ENCODE measurements at places on chromosomes 13 and 19.

DNA sequence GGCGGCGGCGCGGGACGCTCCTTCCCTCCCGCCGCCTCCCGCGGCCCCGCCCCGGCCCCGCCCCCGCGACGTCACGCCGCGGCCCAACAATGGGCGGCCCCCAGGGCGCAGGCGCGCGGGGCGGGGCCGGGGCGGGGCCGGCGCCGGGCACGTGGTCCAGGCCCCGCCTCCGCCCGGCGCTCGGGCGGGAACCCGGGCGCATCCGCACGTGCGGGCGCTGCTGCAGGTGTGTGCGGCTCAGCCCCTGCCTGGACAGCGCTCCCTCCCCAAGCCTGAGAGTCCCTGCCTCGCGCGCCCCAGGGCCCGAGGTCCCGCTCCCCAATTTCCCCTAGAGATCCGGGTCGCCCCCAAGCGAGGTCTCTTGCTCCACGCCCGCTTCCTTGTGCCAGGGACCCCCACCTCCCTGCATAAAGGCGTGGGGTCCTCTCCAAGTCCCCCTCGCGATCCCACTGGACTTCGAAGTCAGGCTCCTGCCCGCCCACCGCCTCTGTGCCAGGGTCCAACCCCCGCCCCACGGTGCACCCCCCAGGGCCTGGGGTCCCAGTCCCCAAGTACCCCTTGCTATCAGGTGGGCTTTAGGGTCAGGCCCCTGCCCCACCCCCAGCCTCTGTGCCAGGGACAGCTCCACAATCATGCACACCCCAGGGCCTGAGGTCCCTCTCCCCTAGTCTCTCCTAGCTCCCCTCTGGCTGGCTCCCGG is at the start of gene MEX3D:
Gene MEX3D, minus strand, starts transcription at position 6 of the 700 bp plus-strand sequence. CDS start 267 bp downstream, outside the sequence.
- DNase-seq, result no peak

DNA sequence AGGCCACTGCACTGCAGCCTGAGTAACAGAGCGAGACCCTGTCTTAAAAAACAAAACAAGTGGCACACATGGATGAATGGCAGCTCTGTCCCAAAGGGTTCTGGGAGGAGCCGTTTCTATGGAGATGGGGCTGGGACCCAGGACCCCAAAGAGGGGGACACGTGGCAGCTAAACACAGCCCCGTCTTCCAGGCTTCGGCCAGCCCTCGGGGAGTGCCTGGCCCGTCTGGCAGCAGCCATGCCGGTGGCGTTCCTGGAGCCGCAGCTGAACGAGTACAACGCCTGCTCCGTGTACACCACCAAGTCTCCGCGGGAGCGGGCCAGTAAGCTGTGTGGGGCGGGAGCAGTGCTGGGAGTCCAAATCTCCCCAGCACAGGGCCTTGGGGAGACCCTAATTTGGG is 82.4 kb downstream of the RYR1 start:
- no peak for DNase-seq

DNA sequence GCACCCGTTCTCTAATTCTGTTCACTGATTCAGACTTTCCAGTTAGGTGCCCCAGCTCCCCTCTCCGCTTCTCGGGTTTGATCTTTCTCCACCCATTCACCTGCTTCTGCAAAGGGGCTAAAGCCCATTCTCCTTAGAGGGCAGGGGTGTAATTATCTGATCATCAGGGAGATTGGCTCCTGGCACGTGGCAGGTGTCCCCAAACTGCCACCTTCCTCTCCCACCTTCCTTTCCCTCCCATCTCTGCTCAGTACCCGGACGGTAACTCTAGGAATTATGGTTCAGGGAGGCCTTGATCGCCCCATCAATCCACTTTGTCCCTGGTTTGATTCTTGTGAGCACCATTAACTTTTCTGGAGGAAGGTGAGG is 212 bp downstream of the FFAR1 start:
- DNase-seq, result no peak

DNA sequence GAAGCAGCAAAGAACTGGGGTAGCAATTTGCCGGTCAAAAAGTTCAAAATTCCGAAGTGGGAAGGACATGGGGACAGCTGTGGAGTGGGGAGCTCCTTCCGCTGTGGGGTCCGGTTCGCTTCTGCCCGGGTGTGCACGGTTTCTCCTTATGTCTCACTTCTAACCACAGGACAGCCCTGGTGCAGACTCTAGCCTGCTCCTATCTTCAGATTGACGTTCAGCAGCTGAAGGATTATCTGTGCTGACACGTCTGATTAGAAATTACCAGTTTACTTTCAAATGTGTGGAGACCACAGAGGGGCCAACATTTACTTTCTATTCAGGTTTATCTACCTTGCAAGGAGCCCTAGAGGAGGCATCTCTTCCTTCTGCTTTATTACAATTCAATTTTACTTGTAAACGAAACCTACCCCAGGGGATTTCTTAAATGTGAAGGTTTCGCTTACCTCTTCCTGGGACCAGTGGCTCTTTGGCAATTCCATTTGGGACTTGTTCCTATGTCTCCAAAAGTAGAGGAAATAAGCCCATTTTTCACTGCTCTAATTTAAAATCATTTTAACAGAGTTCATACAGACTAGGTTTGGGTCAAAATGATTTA is 27.3 kb downstream of the LHFPL6 start:
- DNase-seq, result no peak

DNA sequence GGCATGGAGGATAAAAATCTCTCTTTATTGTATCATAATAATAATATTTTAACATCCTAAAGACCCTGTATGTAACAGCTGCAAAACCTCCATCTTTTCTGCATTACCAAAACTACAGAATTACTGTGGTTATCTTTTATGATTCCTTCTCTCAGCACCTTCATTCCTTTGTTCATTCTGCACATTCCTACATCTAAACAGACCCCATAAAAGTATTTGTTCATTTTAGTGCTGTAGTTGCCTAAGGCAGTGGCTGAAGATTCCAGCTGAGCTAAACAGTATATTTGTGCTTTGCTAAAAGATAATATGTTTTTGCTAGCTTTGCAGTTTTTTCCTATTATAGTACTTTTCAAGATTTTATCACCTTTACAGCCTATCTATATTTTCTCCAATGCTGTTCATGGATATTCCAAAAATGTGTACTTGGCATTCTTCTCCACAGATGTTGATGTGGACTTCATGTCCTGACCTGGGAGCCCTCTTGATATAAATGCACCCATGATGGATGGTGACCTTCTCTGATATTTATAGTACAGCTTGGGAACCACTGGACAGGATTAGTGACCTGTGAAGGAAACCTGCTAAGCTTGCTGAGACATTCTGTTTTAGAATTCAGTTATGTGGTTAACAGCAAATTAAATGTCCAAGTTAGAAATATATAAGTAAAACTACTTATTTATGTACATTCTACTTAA is 2832.9 kb upstream of the PCDH20 start:
- DNase-seq, result no peak

DNA sequence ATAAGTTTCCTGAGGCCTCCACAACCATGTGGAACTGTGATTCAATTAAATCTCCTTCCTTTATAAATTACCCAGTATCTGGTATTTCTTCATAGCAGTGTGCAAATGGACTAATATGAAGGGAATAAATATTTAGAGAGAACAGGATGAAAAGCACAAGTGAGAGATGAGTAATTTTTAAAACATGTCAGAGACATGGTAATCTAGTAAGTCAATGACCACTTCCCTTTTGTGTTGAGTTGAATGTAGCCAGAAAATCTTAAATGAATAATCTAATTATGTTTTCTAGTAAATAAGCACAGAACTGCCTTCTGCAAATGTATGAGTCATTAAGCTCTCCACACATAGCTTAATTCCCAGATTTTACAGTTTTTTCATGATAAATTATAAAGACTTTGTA is 524.1 kb upstream of the SLITRK5 start:
- DNase-seq, result no peak

DNA sequence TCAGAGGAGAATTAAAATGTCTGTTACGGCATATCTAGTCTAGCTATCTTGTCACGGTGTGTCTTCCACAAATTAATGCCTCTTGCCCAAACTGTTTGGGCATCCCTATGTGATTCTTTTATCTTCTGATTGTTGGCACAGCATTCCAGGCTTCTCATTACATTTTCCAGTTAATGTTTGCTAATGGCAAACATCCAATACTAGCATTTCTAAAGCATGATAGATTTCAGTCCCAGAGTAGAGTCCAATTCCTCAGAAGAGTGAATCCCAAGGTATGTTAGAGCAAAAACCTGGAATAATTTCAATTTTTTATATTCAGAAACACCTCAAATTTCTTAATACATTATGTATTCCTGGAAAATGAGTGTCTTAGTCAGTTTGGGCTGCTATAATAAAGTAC is 684.5 kb upstream of the SLITRK1 start:
- DNase-seq, result no peak

- no peak for DNase-seq
These were observed 380.9 kb upstream of the HTR2A start for GRCh38 chr13:47277774-47278173.

- no peak for DNase-seq
These were observed 1416.5 kb upstream of the SPRY2 start for GRCh38 chr13:81757348-81757970.

DNA sequence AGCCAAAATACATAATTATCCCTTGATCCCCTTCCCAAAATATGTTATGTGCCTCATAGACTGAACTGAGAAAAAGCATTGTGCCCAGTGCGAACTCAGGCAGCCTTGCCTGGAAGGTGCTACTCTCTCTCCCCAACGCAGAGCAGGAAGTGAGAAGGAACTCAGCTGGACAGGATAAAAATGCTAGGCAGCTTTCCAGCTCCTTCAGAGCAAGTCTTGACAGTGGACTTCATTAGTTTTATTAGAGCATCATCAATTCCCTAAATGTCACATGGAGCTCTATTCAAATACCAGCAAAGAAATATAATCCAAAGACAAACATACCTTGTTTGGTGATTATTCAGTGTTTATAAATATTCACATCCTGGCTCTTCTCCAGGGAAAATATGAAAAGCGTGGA is 202.4 kb downstream of the RFC3 start:
- no peak for DNase-seq

- no peak for DNase-seq
These were observed 46.8 kb upstream of the CYP2A7 start for GRCh38 chr19:40928850-40929249.

GRCh38 chr19:48290401-48290770 is 20.5 kb downstream of the ZNF114 start:
- no peak for DNase-seq

DNA sequence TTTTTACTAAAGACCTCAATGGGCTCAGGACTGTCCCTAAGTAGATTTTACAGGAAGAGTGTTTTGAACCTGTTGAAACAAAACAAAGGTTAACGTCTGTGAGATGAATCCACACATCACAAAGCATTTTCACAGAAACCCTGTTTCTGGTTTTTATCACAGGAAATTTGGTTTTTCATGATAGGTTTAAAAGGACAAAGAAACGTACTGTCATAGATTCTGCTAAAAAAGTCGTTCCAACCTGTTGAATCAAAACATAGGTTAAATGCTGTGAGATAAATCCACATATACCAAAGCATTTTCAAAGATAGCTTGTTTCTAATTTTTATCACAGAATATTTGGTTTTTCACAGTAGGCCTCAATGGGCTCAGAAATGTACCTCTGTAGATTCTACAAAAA is 1531.0 kb downstream of the UQCRFS1 start:
- DNase-seq, result no peak

DNA sequence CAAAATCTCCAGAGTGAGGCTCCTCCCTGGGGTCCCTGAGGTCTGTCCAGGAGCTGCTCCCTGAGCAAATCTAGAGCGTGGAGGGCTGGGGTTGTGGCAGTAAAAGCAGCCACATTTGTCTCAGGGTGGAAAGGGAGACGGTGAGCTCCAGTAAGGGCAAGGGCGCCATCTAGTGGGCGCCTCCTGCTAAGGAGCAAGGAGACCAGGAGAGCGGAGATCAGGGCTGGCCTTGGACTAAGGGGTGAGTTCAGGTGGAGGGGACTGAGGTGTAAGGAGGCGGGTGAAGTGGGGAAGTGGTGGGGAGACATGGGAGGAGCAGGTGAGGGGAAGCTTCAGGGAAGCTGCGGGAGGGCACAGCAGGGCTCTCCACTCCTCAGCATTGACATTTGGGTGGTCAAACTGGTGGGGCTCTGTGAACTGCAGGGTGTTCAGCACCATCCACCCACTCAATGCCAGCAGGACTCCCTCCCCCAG is 5.3 kb upstream of the CEACAM21 start:
- DNase-seq, result no peak

GRCh38 chr13:24631922-24632321 is 48.3 kb upstream of the ATP12A start:
- no peak for DNase-seq

GRCh38 chr19:31511696-31512095 is 162.5 kb upstream of the TSHZ3 start:
- DNase-seq, result no peak

GRCh38 chr19:5828661-5829566 is 10.6 kb downstream of the FUT6 start:
- DNase-seq, result peak; percentile 59

DNA sequence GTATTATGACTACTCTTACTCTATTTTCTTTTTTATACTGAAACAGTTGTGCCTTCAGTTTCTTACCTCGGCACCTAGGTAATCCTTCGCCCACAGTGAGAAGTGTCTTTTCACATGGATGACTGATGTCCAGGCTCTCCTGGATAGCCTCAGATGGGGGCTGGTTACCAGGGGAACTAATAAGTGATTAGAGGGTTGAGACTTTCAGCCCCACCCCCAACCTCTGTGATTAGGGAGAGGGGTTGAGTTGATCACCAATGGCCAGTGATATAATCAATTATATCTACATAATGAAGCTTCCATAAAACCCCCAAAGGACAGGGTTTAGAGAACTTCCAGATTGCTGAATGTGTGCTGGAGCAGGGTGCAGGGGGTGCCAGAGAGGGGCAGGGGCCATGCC is 43.0 kb upstream of the GPR183 start:
- no peak for DNase-seq

GRCh38 chr19:49515767-49516166 is 3.3 kb downstream of the FCGRT start:
- no peak for DNase-seq

DNA sequence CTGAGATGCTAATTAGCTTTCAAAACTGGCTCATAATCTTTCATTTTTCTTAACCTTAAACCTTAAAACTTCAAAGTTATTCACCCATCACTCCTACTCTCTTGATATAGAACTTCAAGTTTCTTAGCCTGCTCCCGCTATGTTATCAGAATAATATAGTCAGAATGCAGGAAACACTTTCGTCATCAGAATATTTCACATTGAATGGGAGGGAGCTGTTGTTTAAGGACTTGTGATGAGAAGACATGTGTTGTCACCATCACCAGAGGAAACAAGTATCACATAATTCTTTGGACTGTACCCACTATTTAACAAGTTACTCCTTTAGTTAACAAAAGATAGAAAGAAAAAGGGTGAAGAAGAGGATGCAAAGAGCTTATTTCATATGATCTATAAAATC is 65.0 kb upstream of the FNDC3A start:
- no peak for DNase-seq

DNA sequence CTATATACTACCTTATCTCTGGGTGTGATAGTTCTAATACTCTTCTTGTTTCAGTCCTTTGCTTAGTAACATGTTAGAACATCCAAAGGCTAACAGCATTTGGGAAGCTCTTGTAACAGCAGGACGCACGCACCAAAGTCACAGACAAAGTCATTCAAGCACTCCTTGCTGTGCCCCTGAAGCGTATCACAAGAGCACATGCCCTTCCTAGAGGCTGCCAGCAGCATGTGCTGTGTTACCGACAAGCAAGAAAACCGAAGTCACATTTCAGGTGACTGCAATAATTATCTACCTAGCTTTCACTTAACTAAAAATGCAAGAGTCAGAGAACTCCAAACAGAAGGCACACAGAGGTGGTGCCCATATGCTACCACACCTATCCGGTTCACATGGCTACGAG is 194.1 kb downstream of the KLF12 start:
- DNase-seq, result no peak
